Nasal cavity respiratory epithelium epithelial cell of viscerocranial mucosa (primary cell): ENCODE measurements at places on chromosomes 3 and 15. TPM values are rescaled to one million over a fixed set of nuclear protein-coding genes. Genes with fewer than 3 reads are reported as not detected.

Gene ITIH1
- not detected in 2 replicates for total RNA-seq

Gene GRAMD2A
- total RNA-seq: 7.2 and 10.3 TPM in 2 replicates

Gene PLEKHO2
- total RNA-seq: 6.5 and 11.4 TPM in 2 replicates

Gene HPS3
- total RNA-seq: 6.8 and 20.9 TPM in 2 replicates

Gene ALDH1A3
- total RNA-seq: 277 and 355 TPM in 2 replicates

Gene SHC4
- total RNA-seq: under 0.01 and 0.50 TPM in 2 replicates

Gene FBXO40
- not detected in 2 replicates for total RNA-seq

Gene STARD5
- 5.1 and 13.6 TPM in 2 replicates for total RNA-seq

Gene SLC51A
- total RNA-seq: not detected in 2 replicates

Gene MUC4
- 4.3 TPM in 1 of 2 replicates, not detected in the other for total RNA-seq

Gene DAZL
- total RNA-seq: not detected in 2 replicates

Gene CSPG4
- 2.7 and 9.8 TPM in 2 replicates for total RNA-seq

Gene PIK3R4
- total RNA-seq: 32.5 and 37.2 TPM in 2 replicates

Gene C3orf85
- not detected in 2 replicates for total RNA-seq

Gene ISLR
- total RNA-seq: not detected in 2 replicates

Gene RLBP1
- 0.28 TPM in 1 of 2 replicates, not detected in the other for total RNA-seq

Gene EPB42
- not detected in 2 replicates for total RNA-seq

Gene CHRNA7
- total RNA-seq: 0.34 and 0.50 TPM in 2 replicates

Gene THSD4
- 27.7 and 49.5 TPM in 2 replicates for total RNA-seq

Gene CHRFAM7A
- total RNA-seq: 0.36 TPM in 1 of 2 replicates, not detected in the other

Gene LDHAL6B
- not detected in 2 replicates for total RNA-seq

Gene SLC25A26
- total RNA-seq: 31.8 and 33.5 TPM in 2 replicates

Gene HRG
- total RNA-seq: not detected in 2 replicates

Gene PIGZ
- total RNA-seq: 0.34 and 1.3 TPM in 2 replicates

Gene TEX55
- not detected in 2 replicates for total RNA-seq

Gene GFM1
- total RNA-seq: 66.6 and 89.3 TPM in 2 replicates
